ENCODE measurements at places on chromosomes 2 and 18.

DNA sequence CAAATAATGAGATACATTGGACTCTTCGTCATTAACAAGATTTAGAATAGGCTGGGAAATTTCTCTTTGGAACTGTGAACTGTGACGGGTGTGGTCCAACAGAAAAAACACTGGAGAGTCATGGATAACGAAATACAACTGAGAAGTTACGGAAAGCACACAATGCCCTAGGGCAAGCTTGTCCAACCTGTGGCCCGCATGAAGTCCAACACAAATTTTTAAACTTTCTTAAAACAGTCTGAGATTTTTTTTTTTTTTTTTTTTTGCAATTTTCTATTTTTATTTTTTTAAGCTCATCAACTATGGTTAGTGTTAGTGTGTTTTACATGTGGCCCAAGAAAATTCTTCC lies 27.7 kb downstream of the CDC42EP3 start:
- DNase-seq: no peak

DNA sequence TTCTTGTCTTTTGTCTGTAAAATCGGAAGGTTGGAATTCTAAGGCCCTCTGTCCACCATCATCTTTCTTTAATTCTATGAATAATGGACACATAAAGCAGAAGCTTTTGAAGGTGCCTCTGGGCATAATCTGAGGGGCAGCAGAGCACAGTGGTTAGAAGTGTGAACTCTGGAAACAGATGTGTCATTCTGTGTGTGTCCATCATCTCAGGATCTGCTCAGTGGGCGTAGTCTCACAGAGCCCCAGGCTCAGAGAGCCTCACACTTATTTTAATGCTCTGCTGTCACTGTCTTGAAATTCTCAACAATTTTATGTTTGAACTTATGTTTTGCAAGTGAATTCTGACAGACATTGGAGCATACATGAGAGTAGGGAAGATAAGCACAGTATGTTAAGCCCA lies 31.0 kb upstream of the CCDC93 start:
- DNase-seq: no peak

DNA sequence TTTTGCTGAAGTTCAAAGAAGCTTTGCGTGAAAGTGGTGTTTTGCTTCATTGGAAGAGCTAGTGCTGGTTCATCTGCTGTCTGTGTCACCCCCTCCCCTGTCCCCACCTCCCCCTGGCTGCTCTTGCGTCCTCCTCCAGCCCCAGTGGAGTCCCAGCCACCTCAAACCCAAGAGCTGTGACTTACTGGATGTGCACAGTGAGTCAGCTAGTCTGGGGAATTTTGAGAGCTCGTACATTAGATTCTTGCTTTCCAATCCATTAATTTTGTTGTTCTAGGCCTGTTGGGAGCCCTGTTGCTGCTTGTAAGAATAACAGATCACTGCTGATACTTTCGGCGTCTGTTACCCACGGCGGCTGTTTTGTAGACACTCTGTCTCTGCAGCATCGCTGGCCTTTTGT lies 412.1 kb downstream of the TSN start:
- DNase-seq: no peak

GRCh38 chr2:182064019-182064778 lies 78.5 kb downstream of the PPP1R1C start:
- DNase-seq: no peak

GRCh38 chr2:74390606-74391005 lies 10.5 kb upstream of the DCTN1 start:
- DNase-seq: no peak

GRCh38 chr18:2572892-2573291 lies 1.5 kb downstream of the NDC80 start:
- no peak for DNase-seq
